ENCODE measurements at places on chromosomes 11 and 22. TPM values are rescaled to one million over a fixed set of nuclear protein-coding genes. Genes with fewer than 3 reads are reported as not detected.

DNA sequence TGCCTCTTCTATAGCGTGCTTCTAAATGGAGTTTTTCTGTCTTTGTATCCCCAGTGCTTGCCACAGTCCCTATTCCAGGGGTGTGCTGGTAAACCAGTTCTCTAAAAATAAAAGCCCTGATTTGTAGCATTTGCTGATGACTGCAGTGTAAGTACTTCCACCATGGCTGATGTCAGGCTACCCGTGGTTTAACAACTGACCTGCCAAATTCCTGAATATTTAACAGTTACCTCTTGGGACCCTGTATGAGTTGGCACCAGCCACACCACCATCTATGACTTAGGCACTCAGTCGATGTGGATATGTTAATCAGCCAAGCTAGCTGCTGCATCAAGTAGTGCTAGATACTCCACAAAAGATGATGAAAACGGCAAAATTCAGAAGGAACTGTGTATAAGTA, 94.0 kb upstream of the MTNR1B start:
- DNase-seq, result no peak

Gene A4GALT
- 8.7 TPM for total RNA-seq

DNA sequence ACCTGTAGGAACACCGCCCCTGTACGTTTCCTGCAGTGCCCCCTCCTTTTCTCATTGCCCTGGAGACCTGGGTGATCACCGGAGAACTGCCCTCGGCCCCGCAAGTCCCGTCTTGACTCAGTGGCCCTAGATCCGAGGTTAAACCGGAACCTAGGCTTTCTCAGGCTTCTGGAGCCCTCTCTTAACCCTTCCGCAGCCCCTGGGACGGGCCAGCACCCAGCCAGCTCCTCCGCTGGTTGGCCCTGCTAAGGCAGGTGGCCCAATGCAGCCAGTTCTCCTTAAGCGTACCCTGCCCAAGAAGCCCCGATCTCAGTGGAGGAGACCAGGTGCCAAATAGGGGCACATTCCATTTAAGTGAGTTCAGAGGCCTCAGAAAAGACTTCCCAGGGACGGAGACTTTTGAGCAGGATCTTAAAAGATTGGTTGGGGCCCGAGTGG, 776 bp downstream of the NLRX1 start:
- DNase-seq, result peak; percentile 65

Gene OR51I1
- total RNA-seq, result not detected

- no peak for DNase-seq
These were observed 114.5 kb upstream of the MTNR1B start for GRCh38 chr11:92854952-92855351.

Measured in MCF 10A (cell line).